ENCODE measurements at places on chromosomes 13 and 19.

GRCh38 chr13:47332149-47332548 lies 435.3 kb upstream of the HTR2A start:
- no peak for DNase-seq

DNA sequence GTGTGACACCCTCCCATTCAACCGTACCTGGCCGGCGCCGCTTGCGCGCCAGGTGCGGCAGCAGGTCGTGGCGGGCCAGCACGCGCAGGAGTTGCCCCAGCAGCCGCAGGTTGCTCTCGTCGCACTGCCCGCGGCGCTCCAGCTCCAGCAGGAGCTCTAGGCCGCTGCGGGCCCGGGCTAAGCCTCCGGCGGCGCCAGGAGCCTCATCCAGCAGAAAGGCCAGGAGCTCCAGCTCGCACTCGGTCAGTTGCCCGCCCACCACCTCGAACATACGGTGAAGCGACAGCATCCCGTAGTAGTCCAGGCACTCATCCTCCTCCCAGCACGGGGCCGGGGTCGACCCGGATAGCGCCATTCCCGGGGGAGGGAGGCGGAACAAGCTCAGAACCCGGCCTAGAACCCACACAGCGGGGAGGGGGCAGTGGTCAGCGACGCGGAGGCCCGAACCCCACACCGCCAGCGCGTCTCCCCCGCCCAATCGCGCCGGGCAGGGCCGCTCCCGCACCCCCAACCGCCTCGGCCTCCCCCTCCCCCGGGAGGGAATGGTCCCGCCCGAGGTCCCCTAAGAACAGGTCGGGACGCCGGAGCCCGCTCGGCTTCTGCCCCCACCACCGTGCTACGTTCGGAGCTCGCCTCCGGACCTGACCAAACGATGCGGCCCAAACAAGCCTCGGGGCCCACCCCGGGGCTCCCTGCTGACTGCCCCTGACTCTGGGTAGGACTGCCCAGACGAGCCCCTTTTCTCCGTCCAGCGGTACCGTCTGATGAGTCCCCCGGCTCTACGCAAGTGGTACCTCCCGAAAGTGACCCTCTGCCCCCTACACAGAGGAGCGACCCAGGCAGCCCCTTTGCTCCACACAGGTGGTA lies 591 bp downstream of the DEDD2 start:
- DNase-seq = no peak

DNA sequence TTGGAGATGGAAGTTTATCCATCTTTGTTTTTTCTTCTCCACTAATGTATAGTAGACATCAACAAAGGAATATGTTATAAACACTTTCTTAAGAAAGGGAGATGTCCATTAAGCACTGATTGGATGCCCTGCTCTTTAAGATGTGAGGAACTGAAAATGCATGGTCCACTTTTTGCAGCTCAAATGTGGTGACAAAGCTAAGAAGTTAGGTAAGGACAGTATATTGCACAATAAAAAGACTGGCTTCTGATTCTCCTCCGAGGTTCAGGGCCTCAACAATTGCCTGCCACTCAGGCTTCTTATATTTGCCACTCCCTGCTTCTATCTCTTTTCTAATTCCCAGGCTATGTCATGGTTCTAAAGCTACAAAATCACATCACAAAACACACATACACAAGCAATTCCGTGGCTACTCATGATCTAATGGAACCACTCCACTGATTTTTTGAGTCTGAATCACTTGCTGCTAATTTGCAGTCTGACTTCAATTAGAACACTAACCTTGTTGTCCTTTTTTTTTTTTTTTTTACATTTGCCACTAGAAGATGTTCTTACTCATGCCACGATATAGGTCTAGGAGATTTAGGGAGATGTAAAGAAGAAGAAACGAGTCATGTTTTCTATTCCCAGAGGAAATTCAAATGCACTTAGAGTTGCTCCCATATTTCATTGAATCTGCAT lies 29.6 kb upstream of the TNFSF11 start:
- DNase-seq = no peak

DNA sequence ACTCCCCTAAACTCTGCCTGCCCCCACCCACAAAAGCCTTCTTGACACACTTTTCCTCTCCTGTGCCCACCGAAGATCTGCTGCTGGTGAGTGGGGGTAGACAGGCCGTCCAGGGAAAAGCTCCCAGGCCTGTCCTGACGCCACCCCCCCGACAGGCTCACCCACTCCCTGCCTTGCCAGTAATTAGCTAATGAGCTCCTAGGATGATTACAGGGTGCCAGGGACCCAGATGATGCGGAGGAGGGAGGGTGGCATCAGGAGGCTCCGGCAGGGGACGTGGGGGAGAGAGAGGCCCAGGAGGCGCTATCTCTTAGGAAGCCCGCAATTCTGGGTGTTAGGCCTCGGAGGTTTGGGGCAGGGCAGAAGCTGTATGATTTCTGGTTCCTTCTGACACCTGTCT lies 27.0 kb downstream of the MARK4 start:
- no peak for DNase-seq

- DNase-seq = no peak
Observed at GRCh38 chr13:43304945-43305344, 281.6 kb downstream of the DNAJC15 start.

DNA sequence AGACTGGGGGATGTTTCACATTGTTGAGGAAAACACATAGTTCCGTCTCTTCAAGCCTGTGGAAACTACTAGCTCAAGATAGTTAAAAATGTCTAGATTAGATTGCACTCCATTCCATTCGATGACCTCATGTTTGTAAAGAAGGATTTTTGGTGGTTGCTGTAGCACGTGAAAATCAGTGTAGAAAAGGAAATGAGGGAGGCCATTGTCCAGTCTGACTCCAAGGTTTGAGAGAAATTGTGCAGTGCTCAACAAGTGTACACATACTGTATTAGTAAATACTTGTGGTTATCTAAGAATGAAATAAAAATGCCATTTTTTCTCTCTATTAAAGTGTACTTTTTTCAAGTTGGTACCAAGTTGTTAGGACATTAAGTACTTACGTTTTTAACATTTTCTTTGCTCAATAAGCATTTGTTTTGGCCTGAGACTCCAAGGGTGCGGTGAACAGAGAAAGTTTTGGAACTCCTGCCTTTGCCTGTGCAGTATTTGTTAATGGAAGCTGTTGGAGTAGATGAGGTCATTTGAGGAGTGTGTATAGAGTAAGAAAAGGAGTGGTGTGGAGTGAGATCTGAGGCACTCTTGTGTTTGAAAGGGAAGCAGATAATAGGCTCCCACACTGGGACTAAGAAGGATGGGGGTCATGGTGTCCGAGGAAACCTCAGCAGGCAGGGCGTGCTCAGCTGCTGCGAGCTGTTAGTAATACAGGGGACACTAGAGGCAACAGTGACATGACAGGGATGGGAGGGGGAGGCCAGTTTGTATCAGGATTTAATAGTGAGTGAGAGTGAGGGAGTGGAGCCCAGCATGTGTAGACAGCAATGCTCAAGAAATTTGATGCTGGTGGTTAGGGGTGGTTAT lies 4.4 kb downstream of the WASF3 start:
- DNase-seq = no peak

DNA sequence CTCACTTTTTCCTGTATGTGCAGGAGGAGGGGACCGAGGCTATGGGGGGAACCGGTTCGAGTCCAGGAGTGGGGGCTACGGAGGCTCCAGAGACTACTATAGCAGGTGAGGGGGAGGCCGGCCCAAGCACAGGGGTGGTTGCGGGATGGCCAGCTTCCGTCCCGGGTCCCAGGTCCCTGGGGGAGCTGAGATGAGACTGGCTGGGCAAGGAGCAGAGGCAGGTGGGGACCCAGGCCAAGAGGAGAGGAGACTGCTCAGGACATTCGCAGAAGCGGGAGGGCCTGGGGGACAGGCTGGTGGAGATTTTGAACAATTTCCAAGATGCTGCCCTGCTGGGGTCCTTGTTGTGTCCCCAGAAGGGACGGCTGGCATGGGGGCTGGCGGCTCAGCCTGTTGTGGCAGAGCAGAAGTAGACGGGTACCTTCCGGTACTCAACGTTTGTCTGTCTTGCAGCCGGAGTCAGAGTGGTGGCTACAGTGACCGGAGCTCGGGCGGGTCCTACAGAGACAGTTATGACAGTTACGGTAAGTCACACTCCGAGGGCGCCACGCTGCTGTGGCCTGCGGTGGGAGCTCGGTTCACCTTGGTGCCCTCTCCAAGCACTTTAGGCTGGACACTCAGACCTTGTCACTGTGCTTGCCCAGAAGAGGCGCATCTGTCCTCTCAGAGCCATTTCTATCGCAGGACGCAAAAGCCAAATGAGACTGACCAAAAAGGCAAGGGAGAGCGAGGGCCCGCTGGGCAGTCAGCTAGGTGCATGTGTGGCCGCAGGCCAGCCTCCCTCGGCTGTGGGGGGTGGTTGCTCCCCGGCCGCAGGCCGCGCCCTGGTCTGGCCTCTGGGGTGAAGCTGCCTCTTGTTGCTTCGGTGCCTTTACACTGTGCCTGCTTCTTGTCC lies 2.6 kb downstream of the CIRBP start:
- DNase-seq = no peak

DNA sequence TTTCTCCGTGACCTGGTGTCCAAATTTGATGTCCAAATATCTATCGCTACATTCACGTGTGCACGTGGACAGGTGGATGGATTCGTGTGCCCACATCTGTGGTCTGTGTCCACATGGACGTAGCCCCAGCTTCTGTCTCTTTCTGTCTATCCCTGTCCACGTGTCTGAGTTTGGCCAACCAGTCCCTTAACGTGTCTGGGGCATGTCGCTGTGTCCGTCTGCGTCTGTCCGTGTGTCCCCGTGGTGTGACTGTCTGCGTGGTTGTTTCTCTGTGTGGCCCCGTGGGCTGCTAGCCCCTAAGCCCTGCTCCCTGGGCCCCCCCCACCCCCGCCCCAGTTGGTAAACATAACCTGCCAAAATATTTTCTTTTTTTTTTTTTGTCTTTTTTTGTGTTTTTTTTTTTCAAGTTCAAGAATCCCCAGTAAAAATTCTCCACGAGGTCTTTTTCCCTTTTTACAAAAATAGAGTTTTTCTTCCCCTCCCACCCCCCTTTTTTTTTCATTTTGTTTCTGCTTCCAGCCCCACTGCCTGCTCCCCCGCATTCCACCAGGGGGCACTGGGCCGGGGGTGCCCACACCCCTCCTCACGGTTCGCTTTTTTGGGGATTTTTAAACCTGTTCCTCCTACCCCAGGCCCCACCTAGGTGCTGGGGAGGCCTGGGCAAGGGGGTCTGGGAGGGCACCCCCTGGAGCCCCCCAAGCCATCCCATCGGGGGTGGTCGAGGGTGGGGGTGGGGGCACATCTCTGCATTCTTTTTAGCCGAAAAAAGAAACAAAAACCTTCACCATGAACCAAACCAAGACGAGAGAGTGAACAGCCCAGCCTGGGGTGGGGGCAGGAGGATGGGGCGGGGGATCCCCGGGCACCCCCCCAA lies 18.3 kb downstream of the PRKCSH start:
- DNase-seq = no peak

- DNase-seq = no peak
Observed at GRCh38 chr13:73803997-73804396, 330.2 kb downstream of the KLF12 start.

DNA sequence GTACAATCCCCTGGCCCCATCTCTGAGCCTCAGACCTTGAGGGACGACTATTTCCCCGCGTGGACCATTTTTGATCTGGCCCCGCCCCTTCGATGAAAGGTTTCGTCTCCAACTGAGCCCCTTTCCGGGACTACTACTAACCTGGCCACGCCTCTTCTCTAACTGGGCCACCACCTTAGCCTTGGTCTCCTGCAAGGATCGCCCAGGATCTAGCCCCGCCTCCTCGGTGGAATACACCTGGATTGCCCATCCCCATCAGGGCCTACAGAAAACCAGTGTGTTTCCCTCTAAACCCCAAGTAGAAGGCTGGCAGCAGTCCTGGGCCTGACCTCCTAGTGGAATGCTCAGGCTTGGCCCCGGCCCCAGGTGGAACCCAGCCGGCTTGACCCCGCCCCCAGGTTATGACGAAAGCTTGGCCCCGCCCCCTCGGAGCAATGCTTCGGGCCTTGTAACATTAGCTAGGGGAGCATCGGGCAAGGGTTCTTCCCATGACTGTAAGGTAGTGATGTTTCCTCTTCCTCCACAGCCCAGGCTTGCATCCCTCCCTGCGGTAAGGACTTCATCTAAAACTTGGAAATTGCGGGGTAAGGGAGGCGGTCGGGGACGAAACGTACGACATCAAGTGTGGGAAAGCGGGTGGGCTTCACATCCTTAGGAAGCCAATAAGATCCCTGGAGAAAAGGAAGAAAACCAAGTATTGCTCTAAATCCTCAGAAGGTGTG lies 9.1 kb downstream of the SPACA6 start:
- DNase-seq = no peak

GRCh38 chr19:53878776-53879139 lies 3.2 kb upstream of the PRKCG start:
- DNase-seq = no peak

DNA sequence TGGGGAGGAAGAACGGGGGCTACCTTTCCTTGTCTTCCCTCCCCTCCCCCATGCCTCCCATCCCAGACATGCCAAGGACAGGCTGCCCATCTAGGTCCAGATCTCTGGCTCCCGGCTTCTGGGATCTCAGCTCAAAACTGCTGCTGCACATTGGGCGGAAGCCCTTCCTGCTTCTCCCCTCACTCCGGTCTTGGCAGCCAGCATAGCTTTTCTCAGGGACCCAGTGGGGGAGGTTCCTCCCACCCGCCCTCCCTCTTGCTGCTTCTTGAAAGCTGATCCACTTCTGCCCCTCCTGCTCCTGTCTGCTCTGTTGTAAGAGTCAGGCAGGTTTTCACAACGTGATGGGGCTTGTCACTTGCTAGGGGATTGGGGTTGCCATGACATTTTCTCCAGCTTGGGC lies 21.7 kb upstream of the RNF17 start:
- no peak for DNase-seq

- no peak for DNase-seq
Observed at GRCh38 chr19:41323023-41323422, 13.1 kb downstream of the CCDC97 start.

DNA sequence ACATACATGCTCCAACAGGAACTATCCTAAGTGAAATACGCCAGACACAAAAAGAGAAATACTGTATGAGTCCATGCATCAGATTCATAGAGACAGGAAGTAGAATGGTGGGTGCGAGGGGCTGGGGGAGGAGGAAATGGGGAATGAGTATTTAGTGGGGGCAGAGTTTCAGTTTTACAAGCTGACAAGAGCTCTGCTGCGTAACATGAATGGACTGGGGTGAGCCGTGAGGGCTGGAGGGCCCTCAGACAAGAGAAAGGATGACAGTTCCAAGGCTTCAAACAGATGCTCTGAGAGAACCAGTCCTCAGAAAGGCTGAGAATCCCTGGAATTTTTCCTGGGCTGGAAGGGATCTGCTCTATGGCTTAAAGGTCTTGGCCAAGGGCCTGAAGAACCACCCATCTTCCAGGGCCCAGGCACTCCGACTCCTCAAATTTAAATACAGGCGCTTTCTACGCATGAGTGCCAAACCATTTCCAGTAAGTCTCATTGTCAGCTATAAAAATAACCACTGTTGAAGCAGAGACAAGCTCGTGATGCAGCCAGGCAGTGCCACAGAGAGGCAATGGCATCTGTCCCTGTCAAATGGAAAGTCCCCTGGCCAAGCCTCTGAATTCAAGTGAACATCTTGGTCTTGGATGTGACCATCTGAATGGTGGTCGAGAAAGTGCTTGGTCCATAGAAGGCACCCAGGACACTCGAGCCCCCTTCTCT lies 17.5 kb downstream of the KLF2 start:
- DNase-seq = no peak

- no peak for DNase-seq
Observed at GRCh38 chr19:18502638-18503294, 19.1 kb downstream of the ELL start.

- peak; percentile 86 for DNase-seq
Observed at GRCh38 chr13:74730556-74731331, 596.5 kb upstream of the KLF12 start.

GRCh38 chr13:35966024-35966423 lies 165.2 kb downstream of the DCLK1 start:
- DNase-seq = no peak

GRCh38 chr19:39474139-39474620 lies 6.5 kb upstream of the TIMM50 start:
- no peak for DNase-seq

GRCh38 chr13:76213423-76213904 lies 577.3 kb downstream of the LMO7 start:
- no peak for DNase-seq

Data from glomerular endothelial cell (primary cell).